Mesothelial cell of epicardium (in vitro differentiated cells): ENCODE measurements at places on chromosomes 3 and 15. TPM values are rescaled to one million over a fixed set of nuclear protein-coding genes. Genes with fewer than 3 reads are reported as not detected.

STRC gene
- 2.1 to 2.9 TPM (median 2.7 TPM) in 3 replicates for total RNA-seq

ASB14 gene
- total RNA-seq = not detected in 3 replicates

PLA2G4E gene
- total RNA-seq = not detected in 3 replicates

RLBP1 gene
- not detected in 3 replicates for total RNA-seq

NKTR gene
- total RNA-seq = 185 to 201 TPM (median 192 TPM) in 3 replicates

EIF2B5 gene
- 38.2 to 42.2 TPM (median 39.0 TPM) in 3 replicates for total RNA-seq
